ENCODE measurements at places on chromosomes 16 and 17.

DNA sequence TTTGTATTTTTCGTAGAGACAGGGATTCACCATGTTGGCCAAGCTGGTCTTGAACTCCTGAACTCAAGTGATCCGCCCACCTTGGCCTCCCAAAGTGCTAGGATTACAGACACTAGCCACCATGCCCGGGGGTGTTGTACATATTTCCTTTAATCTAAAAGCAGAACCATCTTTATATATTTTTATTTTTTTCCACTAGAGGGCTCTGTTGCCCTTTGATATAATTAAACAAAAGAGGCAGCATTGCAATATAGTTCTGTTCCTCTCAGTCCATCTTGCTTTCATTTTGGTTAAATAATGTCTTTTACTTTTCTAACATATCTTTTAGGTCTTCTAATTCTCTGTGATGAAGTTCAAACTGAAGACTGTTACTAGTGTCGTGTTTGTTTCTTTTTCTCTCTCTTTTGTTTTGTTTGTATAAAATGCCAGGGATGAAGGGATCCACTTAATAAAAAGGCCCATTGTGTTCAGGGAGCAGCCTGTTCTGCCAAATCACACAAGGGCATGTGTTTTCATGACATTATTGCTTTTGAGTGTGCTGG lies 23.4 kb downstream of the WWOX start:
- peak; percentile 76 for DNase-seq

GRCh38 chr16:69410219-69410990 lies 14.0 kb upstream of the CYB5B start:
- DNase-seq, result peak; percentile 81

DNA sequence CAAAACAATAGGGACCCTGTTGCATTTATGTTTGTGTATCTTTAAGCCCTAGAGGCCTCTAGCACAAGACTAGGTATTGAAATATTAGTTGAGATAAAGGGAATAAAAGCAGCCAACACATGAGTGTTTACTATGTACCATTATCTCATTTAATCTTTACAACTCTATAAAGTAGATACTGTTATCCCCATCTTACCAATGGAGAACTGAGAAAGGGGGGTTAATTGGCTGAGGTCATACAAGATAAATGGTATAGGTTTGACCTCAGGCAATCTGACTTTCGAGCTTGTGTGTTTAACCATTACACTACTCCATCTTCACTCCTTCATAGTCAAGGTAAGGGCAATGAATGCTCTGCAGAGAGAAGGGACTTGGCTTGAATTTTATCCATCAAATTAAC lies 26.3 kb upstream of the STAC2 start:
- DNase-seq, result no peak

DNA sequence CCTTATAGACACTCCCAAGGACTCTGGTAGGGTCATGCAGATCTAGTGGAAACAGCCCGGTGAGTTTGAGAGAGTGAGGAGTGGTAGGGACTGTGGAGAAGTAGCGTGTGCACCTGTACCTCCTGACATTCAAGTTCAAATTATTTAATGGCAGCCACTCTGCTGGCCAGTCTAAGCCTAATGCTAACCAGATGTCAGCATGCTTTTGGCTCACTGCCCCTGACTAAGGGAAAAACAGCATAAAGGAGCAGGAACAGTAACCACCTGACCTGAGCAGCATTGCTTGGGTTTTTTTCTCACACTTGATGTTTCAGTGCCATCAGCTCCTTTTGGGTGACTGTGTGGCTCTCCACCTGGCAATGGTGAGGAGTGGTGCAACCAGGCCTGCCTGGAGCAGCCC lies 23.8 kb upstream of the SLC12A3 start:
- DNase-seq, result peak; percentile 61

- no peak for DNase-seq
Measured at GRCh38 chr16:21566891-21567414, 32.4 kb upstream of the METTL9 start.

GRCh38 chr17:8954339-8954738 lies 11.2 kb downstream of the PIK3R5 start:
- DNase-seq, result no peak

- DNase-seq, result no peak
Measured at GRCh38 chr17:2943981-2944380, 119.4 kb downstream of the OR1D5 start.

DNA sequence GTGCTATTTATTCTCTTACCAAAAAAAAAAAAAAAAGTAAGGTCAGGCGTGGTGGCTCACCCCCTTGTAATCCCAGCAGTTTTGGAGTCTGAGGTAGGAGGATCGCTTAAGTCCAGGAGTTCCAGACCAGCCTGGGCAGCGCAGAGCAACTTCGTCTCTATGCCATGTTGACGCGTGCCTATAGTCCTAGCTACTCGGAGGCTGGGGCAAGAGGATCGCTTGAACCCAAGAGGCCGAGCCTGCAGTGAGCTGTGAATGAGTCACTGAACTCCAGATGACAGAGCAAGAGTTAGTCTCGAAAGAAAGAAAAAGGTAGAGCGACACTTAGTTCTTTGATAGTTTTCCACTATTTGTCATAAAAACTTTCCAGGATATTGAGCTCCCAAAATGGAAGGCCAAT lies 1.4 kb upstream of the TENT4B start:
- no peak for DNase-seq

GRCh38 chr16:66900721-66901441 lies 17.8 kb downstream of the CDH16 start:
- no peak for DNase-seq

DNA sequence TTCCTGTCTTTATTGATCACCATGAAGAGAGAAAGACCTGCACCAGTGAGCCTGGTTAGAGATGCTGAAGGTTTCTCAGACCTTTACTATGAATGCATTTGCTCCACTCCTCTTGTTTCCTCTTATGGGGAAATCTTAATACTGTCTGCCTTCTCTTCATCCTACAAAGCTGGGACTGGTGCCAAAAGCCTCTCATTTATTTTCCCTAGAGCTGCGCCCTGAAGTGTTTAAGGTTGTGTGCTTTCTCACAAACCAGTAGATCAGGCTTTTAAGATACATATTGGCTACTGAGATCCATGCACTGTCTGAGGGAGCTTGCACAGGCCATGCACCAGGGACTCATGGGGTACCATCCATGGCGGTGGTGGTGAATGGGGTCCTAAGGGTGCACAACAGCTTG lies 286.1 kb upstream of the PMFBP1 start:
- no peak for DNase-seq
